ENCODE measurements at places on chromosomes 1 and 21.

- DNase-seq: no peak
Observed at GRCh38 chr1:150507912-150508864, at the start of gene ECM1. Gene ECM1, plus strand, starts transcription at chr1:150508109. Its CDS starts 101 bp downstream, at chr1:150508210.

DNA sequence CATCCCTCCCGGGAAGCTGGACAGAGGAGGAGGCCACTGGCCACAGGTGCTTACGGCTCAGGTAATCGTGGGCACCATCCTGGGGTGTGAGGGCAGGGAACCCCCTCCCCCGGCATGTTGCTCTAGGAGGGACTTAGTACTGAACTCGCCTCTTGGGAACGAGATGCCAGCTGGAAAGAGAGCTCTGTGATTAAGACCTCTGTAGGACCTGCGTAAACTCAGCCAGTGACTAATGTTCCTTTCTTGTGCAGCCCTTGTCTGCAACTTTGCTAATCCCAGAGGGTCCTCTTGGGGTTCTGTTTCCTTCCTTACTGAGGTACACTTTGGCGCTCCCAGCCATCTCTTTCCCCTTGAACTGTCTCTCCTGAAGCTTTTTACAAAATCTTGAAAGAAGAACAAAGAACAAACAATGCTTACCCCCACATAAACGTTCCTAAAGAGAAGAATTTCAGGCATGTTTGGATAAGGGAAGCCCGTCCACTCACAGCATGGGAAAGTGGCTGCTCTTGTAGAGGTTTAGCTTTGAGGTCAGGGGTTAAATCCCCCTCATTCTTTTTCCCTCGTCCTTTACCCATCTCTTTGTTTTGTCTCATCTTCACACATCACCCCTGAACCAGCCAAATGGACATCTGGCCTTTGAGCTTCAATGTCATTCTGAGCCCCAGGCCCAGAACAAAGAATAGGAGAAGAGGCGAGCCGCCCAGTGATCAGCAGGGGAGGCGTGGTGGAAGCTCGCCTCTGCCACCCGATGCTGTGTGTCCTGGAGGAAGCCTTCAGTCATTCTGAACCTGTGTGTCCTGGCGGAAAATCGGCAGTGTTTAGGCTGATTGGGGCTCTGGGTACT is 37.4 kb downstream of the CITED4 start:
- DNase-seq: no peak

DNA sequence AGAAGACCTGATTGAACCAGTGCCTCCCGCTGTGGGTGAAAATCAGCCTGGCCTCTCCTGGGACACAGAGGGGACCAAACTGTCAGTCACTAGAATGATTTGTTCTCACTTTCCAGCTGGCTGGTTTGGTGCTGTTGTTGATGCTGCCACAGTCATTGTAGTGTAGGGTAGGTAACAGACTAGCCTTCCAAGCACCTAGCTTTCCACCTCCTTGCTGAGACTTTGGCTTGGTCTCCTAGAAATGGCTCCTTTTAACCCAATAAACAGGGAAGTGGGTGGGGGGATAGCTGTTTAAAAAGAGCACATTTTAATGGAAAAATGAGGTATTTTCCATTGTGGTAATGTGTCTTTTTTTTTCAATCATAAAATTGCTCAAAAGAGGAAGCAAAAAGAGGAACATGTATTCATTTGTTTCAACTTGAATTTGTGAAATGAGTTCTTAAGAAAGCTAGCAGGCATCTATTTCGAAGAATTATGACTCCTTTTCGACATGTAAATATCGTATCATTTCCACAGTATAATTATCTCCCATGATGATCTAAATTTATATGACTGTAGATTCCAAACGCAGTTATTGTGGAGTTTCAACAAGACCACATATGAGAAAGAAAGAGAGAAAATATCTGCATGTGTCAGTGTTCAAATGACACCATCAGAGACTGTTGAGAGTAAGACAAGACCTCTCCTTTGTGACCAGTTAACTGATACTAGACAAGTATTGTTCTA is 190.1 kb downstream of the HLX start:
- no peak for DNase-seq

GRCh38 chr1:76713535-76713934 is 153.7 kb upstream of the ST6GALNAC5 start:
- DNase-seq: no peak

GRCh38 chr1:230668227-230668626 is 25.9 kb downstream of the COG2 start:
- no peak for DNase-seq

DNA sequence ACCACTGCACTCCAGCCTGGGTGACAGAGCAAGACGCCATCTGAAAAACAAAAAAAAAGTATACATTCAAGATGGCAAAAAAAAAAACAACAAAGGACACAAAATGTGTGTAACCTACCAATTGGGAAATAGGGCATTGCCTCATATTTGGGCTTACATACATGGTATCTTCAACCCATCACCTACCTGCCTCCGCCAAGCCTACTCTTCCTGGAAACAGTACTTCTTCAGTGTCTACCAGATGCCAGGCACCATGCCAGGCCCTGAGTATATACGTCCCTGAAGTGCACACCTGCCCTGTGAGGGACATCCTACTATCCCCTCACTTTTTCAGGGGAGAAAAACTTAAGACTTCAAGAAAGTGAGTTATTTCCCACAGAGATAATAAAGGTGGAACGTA is 160.2 kb downstream of the TOMM20 start:
- no peak for DNase-seq

GRCh38 chr1:57319165-57319564 is 104.7 kb downstream of the DAB1 start:
- DNase-seq: no peak

- no peak for DNase-seq
Observed at GRCh38 chr21:38429011-38429410, 69.3 kb downstream of the ERG start.

All from RWPE2 (cell line).